Small intestine (tissue), 16 donors: ENCODE measurements at places on chromosomes 6 and 20.

DNA sequence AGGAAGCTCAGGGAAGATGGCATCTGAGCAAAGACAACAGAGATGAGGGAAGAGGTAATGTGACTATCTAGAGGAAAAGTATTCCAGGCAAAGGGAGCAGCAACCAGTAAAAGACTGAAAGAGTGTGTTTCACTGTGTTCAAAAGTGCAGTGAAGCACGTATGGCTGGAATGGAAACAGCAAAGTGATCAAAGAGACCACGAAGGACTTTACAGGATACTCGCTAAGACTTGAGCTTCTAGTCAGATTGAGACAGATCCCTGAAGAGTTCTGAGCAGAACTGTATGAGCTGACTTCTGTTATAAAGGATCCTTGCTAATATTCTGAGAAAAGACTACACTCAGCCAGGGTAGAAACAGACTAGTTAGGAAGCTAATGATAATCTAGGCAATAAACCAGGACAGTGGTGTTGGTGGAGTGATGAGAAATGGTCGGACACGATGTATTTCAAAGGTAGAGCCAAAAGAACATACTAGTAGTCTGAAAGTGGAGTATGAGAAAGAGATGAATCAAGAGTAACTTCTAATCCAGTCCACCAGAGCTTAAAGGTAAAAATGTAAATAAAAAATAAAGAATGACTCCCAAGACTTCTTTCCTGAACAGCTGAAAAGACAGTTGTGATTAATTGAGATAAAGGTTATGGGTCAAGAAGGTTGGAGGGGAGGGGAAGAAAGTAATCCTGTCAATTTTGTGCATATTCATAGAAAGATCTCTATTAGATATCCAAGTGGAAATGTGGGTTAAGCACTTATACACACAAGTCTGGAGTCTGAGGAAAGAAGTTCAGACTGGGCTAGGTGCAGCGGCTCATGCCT is 14.2 kb downstream of the SEC63 start:
- no peak for DNase-seq

- no peak for DNase-seq
Observed at GRCh38 chr6:85464260-85464644, 14.4 kb downstream of the NT5E start.

DNA sequence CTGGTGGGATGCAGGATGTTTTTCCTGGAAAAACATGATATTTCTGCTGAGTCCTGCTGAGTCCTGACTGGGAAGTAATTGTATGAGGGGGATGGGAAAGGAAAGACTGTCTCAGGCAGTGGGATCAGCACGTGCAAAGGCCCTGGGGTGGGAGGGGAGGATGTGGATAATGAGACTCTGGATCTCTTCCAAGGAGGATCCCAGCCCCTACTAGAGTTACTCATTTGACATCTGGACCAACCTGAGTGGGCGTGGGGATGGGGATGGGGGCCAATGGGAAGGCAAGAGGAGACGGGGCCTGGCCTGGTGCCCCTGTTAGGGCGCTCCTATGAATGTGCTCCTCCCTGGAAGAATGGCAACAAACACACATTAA is 73.0 kb downstream of the CD40 start:
- DNase-seq = no peak

- DNase-seq = no peak
Observed at GRCh38 chr6:89950879-89951391, 56.7 kb downstream of the GJA10 start.

GRCh38 chr6:22237526-22237925 is 59.3 kb downstream of the PRL start:
- DNase-seq = no peak

DNA sequence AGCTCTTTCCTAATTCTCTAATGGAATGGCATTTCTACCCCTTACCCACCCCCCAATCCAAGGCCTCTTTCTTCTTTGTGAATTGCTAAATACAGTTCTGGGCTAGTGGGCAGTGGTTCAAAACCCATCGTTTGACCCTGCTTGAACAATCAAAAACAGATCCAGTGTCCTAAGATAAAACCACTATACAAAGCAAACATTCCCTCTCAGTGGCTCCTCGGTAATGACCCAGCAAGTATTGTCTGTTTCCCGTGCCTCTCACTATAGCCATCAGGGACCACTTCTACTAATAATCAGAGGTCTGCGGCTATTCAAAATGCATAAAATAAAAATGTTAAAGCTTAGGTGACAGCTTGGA is 143.5 kb upstream of the AKAP12 start:
- DNase-seq = no peak

DNA sequence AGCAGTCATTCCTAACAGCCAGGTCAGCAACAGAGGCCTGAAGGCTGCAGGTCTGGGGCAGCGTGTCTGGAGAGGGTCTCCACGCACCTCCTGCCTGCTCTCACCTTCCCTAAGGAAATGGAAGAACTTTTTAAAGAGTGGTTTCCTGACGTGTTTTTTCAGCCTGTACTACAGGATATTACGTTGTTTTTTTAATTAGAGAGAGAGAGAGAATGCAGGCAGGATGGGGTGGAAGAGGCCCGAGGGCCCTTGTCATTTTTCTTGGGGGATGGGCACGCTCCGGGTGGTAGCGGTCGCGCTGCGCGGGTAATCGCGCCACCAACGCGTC is 2.1 kb downstream of the DLL1 start:
- DNase-seq = no peak

DNA sequence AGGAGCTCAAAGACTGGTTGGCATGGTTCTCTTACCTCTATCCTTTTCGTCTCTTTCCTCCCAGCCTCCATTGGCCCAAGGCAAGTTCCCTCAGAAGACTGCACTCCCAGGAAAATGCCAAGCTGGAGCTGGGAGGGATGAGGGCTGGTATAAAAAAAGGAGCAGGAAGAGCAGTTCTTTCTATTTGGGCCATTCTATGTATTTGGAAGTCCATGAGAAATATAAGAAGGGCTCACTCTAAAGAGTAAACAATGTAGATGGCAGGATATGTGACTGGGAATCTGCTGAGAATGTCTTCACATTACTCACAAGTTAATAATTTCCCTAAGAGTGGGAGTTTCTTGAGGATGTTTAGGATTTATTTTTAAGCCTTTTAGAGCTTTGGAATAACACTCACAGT is 36.6 kb upstream of the ADTRP start:
- DNase-seq = no peak

DNA sequence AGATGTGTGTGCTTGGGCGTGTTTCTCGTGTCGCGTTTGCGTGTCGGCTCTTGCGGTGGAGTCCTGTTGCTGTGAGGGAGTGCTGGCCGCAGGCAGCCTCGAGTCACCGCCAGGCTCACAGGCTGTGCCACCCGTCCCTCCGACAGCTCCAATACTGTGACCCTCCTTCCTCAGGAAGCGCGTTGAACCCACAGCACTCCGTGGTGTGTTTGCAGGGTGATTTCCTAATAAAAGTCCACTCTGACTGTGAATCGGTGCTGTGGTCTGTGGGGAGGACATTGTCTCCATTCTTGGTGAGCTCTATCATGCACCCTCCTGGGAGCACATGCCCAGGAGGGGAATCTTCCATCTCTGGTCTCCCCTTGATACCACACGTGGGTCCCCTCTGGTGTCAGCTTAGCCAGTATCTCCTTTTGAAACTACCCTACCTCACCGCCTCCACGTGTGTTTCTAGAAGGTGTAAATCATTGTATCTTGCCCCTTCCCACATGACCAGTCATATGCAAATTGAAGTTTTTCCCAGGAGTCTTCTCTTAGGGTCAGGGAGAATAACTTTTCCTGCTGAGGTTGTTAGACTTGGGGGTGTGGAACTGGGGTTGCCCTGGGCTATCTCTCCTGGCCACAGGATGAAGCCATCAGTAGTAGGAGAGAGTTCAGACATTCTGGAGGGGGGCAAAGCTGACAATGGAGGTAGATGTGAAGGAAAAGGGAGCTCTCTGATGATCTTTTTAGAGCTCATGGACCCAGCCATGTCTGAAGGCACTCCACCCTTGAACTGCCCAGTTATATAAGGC is 13.3 kb upstream of the PCMTD2 start:
- no peak for DNase-seq

- DNase-seq = peak; percentile 58
Observed at GRCh38 chr6:39347906-39348585, 25.5 kb upstream of the KCNK16 start.

DNA sequence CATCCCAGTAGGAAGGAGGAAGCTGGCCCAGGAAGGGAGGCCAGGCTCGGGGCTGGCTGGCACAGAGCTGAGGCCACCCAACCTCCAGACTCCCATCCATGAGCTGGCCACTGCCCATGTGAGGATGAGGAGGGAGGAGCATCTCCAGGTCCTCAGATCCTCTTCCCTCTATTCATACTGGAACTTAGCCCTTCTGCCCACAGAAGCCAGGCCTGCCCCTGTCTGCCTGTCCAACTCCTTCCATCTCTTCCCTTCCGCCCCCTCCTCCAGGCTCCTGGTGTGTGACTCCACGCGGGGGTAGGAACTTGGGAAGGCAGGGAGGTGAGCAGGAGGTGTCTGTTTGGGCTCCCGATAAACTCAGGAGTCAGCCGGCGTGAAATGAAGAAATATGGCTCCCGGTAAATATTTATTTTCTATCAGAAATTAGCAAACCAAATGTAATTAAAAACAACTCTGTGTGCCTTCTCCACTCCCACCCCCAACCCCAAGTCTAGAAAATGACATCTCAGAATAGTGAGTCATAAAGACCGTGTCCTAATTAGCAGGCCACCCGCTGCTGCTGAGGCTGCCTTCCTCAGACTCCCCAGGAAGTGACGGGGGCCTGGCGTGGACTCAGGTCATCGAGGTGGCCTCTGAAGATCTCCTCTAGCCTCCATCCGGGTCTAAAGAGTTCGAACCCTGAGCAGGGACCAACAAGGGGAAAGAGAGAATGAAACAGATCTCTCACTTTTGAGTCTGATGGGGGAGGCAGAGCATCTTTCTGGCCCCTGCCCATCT is 81.9 kb downstream of the MDGA1 start:
- no peak for DNase-seq

DNA sequence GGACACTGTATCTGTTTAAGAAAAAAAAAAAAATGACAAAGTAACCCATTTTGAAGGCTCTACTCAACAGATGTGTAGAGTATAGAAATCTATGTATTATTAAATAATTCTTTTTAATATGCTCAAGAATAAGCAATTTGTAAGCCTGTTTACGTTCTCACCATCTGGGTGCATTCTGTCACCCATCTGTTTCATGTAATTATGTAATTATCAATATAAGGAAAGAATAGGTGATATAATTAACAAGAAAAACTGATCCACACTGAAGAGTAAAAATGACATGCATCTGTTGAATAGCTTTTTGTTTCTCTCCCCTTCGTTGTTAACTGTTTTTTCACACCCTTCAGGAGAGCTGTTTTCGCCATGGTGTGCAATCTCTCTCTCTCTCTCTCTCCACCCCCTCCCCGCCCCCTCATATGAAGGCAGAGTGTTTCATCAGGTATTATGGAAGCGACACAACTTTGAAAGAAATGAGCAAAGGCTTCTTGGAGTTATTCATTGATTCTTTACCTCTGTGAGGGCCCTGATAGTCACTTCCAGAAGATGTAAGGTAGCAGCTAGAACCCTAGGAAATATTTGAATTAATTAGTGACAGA is 154.3 kb upstream of the INSM1 start:
- no peak for DNase-seq

DNA sequence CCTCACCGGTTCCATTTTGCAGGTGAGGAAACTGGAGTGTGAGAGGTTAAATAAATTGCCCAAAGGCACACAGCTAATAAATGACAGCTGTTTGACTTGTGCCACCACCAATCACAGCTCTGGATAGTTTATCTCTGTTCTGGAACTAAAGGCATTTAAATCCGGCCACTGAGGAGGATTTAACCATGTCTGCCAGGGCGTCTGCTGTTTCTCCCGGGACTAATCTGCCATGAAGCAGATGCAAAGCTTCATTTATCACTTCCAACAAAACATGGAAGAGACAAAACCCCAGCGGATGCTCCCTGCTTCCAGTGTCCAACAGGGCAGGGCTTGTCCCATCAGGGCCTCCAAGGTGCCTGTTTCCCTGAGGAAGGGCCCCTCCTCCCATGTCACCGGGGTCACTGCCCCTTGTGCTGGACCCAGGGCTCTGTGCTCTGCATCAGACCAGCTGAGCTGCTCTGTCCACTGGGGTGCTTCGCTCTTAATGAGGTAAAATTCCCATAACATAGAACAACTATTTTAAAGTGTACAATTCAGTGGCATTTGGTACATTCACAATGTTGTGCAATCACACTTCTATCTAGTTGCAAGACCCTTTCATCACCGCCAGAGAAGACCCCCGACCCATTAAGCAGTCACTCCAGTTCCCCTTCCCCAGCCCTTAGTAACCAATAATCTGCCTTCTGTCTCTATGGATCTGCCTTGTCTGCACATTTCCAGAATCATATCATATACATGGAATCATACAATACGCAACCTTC is 244.3 kb downstream of the PTPRT start:
- DNase-seq = no peak

GRCh38 chr6:20564269-20564668 is 30.0 kb downstream of the CDKAL1 start:
- peak; percentile 34 for DNase-seq

DNA sequence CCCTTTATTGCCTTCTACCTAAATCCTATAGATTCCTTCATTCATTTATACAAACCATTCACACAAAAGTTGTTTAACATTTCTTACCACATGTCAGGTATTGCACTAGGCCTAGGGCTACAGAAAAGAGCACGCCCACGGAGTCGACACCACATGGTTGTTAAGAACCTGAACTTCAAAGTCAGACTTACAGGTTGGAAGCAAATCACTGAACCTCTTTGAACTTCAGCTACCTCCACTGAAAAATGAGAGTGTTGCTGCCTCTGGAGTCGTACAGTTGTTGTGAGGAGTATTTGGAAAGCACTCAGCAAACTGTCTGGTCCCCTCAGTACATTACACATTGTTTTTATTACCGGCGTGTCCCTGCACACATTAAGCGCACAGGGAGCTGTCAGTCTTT is 3.3 kb upstream of the SLPI start:
- no peak for DNase-seq

DNA sequence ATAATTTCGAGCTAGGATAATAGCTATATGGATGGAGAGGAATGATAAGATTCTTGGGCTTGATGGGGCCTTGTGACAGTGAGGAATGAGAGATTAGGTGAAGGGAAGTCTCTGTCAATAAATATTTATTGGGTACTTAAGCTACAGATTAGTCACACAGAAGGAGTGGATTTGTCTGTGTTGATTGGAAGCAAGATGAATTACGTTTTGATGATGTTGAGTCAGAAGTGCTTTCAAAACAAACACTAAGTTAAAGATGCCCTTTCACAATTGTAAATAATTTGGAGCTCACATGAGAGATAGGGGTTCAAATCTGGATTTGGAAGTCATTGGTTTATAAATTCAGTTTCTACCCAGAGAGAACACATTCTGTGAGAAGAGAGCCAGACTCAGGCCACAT is 834.2 kb downstream of the KIF16B start:
- no peak for DNase-seq

GRCh38 chr6:63372951-63373533 is 53.3 kb upstream of the LGSN start:
- DNase-seq = no peak
